Stimulated activated CD4-positive, alpha-beta T cell treated with anti-CD3 and anti-CD28 coated beads, Interleukin-15, amount 100 ng/mL, for 1 hour (primary cell): ENCODE measurements at places on chromosomes 2 and 18.

- DNase-seq, result no peak
Observed at GRCh38 chr2:43425659-43426058, 170.2 kb downstream of the THADA start.

DNA sequence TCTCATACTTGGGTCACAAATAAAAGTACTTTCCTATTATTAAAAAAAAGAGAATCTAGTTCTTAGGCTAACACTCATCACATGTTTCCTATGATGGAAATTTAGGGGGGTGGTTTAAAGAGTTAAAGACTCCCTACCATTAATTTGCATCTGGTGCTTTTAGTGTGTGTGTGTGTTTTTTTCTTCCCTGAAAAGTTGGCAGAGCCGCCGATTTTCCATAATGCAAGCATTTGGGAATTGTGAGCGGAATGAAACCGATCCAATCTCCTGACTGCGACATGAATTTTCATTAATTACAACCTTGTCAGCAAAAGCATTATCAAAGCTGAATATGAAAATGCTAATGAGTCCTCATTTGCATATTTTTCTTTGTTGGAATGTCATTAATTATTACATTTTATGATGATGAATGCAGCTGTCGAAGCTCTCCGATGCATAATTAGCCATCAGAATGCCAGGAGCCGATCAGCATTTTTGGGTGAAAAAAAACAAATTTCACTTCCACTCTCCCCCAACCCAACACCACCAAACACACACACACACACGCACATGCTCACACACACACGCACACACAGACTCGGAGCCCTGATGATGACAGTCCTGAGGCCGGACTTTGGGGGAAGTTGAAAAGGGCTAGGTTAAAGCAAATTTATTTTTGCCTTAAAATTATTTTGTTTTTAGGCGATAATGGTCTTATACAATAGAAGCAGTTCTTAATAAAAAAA lies 165.4 kb downstream of the TCF4 start:
- DNase-seq, result no peak

GRCh38 chr18:12008181-12008767 lies 27.0 kb downstream of the IMPA2 start:
- no peak for DNase-seq

DNA sequence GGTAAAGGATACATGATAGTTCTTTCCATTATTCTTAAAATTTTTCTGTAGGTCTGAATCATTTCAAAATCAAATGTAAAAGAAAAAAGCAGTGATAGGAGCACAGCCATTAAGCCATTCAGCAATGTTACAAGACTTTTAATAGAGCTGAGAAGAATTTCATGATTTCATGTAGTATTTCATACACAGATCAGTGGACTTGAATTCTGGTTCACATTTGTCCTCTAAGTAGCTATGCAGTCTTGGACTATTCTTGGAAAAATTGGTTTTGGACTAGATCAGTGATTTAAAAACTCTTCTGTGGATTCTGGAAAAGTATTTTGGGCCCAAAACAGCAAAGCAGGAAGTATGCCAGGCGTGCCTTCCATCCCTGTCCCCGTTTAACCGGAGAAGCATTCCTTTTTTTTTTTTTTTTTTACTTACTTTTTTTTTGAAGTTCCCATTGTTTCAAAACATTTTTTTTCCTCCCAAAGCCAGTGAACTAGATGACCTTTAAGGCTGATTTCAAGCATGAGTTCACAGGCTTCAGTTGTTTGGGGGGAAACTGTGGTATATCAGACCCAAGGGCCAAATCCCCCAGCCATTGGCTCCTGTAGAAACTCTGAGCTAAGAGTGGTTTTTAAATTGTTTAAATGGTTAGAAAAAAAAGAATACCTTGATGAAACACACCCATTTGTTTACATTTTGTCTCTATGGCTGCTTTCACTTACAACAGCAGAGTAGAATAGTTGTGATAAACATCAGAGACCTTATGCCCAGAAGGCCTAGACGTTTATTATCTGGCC lies 17.5 kb upstream of the POLI start:
- no peak for DNase-seq

GRCh38 chr18:48711651-48712486 lies 173.0 kb downstream of the CTIF start:
- DNase-seq, result no peak

DNA sequence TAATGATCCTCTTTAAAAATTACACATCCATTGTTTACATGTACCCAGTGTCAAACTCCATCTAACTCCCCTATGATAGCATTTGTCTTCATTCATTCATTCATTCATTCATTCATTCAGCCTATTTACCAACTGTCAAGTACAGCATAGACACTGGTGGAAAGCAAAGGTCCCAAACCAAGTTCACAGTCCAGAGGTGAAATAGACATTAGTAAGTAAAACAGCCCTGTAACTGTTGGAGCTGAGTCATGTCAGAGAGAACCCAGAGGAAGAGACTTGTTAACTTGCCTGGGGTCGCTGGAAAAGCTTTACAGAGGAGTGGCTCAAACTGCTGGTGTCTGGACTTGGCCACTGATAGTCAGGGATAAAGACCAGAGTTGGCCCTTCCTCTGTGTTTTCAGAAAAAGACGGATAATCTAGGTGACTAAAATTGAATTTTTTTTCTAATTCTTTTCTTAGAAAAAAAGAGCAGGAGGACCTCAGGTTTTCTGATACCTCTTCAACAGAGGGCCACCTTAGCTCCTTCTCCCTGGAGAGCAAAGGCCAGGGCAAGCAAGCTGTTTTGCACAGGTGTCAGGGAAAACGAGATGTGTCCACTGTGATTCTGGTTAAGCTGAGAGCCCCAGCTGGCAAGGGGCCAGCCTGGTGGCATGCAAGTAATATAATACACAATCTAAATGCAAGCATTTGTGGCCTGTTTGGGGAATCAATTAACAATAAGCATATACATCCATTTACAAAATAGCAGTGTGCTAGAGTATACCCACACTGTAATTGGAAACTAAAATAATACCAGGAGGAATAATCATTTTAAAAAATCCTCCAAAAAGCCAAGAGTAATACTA lies 96.7 kb upstream of the SLC14A2 start:
- DNase-seq, result no peak

DNA sequence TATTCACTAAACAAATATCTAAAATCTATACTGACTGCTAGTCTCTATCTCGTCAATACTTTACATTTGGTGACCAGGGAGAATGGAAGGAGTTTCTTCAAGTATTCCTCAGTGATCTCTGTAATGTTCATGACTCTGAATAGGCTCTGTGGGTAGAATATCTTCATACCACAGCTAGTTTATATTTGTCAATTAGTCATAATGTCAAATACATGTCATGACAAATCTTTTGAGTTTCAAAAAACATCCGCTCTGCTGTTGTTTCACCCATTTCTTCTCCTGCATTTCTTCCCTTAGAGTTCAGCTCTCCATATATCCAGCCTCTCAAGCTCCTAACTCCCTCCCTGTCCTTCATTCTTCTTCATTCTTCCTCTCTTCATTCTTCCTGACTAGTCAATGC lies 206.5 kb upstream of the FANCL start:
- DNase-seq, result no peak
